ENCODE measurements at places on chromosomes 4 and X.
A peak's percentile ranks its signal among the peaks of the same experiment; 100 is the strongest.

GRCh38 chrX:12672367-12673106, 118.7 kb upstream of the PRPS2 start:
- DNase-seq = no peak

GRCh38 chr4:13535708-13536361, 8.5 kb downstream of the NKX3-2 start:
- DNase-seq = peak; percentile 45

GRCh38 chr4:26020881-26021280, 106.9 kb downstream of the SMIM20 start:
- no peak for DNase-seq

- DNase-seq = no peak
Observed at GRCh38 chr4:57945298-57945697, 835.1 kb upstream of the IGFBP7 start.

GRCh38 chr4:140308366-140309123, 64.9 kb upstream of the SCOC start:
- DNase-seq = no peak

GRCh38 chrX:51215266-51215665, 117.4 kb upstream of the NUDT10 start:
- no peak for DNase-seq

DNA sequence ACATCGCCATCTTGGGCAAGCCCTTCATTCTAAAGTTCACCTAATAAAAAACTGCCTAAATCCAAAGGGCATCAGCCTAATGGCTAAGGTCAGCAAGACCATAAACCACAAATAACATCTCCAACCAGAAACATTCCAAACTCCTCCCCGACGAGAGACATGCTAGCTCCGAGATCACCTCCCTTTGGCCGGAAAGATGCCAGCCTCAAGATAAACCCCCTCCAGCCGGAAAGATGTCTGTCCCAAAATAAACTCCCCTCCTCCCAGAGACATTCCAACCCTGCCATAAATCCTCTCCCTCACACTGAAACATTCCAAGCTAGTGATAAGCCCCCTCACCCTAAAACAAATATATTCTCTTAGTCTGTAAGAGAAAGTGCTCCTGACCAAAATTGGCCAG, 13.3 kb upstream of the DYNLT3 start:
- DNase-seq = peak; percentile 13

DNA sequence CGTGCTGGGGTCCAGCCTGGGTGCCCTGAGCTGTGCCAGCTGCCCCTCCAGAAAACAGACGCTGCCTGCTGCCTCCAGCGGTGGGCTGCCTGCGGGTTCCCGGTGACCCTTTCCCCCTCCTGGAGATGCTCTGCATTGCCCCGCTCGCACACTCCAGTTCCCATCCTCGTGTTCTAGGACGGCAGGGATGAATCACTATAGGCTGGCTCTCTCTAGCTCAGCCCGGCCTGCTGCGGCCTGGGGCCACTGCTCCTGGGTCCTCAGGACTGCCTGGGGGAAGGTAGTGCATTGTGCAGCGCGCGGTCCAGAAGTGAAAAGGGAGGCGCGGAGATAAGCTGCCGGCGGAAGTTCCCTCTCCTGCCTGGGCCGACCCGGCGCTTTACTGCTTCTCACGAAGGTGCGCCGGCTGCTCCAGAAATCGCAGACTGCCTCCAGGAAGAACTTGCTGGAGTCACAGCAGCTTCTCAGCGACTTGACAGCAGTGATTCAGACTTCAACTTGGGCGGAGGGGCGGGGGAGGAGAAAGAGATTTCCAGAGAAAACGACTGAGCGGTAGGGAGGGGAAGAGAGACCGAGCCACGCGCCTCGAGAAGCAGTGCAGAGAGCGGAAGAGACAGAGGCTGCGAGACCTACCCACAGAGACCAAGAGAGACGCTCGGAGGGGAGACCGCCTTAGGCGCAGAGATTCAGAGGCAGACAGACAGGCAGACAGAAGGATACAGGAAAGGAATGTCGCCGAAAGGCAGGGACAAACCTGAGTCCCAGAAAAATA, 6.7 kb upstream of the MSX1 start:
- no peak for DNase-seq

DNA sequence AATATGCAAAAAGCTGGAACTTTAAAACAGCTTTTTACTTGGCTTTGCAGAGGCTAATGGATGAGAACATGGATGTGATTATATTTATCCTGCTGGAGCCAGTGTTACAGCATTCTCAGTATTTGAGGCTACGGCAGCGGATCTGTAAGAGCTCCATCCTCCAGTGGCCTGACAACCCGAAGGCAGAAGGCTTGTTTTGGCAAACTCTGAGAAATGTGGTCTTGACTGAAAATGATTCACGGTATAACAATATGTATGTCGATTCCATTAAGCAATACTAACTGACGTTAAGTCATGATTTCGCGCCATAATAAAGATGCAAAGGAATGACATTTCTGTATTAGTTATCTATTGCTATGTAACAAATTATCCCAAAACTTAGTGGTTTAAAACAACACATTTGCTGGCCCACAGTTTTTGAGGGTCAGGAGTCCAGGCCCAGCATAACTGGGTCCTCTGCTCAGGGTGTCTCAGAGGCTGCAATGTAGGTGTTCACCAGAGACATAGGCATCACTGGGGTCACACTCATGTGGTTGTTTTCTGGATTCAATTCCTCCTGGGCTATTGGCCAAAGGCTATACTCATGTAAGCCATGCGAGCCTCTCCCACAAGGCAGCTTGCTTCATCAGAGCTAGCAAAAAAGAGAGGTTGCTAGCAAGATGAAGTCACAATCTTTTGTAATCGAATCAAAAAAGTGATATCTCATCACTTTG, 15.6 kb downstream of the TLR8 start:
- no peak for DNase-seq

GRCh38 chr4:150961566-150961965, 53.5 kb downstream of the LRBA start:
- DNase-seq = no peak

DNA sequence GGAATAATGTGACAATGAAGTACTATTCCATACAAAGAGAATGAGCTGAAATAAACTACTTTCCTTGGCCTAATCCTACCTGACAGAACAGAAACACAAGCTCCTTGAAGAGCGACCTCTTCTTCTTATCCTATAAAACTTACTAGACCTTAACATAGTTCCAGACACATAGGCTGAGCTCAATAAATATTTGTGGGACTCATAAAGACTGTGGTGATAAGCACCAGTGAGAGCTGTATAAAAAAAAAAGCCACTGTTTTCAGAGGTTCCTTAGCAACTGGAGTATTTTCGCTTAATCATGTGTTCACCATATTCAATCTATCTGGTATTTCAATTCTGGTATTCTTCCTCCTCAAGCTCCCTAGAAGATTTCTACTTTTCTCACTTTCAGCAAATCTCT, 1129.6 kb downstream of the STPG2 start:
- DNase-seq = no peak

DNA sequence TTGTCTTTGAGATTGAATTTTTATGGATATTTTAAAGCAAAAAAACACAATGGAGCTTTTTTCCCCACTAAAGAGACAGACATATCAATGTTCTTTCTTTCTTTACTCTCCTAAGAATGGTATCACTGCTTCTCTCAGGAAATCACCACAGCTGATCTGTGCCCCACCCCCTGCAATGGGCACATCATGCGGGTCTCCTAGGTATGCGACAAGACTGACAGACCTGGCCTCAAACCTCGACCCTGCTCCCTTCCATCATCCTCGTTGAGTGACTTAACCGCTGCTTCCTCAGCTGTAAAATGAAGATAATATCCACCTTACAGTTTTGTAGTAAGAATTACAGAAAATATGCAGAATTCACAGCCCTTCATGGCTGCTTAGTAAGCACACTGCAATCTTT, 58.3 kb downstream of the LEF1 start:
- no peak for DNase-seq

- no peak for DNase-seq
Observed at GRCh38 chr4:185019456-185020292, 1.4 kb downstream of the HELT start.

DNA sequence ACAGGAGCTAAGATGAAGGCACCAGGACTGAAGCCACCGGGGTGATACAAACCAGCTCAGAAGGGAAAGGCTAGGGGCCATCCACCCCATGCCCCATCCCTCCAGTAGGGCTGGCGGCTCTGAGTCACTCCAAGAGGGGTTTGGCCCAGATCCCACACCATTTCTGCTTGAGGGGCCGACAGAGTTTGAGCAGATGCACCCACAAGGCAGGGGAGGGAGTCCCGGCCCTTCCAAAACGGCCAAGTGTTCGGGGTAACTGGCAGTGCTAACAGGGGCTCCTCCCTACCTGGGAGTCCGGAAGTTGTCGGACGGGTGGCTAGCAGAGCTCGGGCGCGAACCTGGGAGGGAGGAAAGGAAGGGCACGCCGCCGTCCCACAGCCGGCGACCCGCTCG, 412 bp downstream of the SLC10A3 start:
- DNase-seq = no peak

- no peak for DNase-seq
Observed at GRCh38 chr4:179110356-179110755, 1668.1 kb upstream of the AGA start.

- DNase-seq = no peak
Observed at GRCh38 chr4:188198982-188199792, 59.9 kb downstream of the TRIML1 start.

- DNase-seq = no peak
Observed at GRCh38 chrX:84339507-84340364, 151.7 kb upstream of the RPS6KA6 start.
